Panc1 (cell line): ENCODE measurements at places on chromosomes 6 and 20.

- DNase-seq: no peak
These were observed 63.2 kb upstream of the DUSP22 start for GRCh38 chr6:228881-229651.

- no peak for DNase-seq
These were observed 34.8 kb upstream of the PSMF1 start for GRCh38 chr20:1083431-1084080.

- peak; percentile 48 for DNase-seq
These were observed 121.8 kb downstream of the SASH1 start for GRCh38 chr6:148464319-148465010.

DNA sequence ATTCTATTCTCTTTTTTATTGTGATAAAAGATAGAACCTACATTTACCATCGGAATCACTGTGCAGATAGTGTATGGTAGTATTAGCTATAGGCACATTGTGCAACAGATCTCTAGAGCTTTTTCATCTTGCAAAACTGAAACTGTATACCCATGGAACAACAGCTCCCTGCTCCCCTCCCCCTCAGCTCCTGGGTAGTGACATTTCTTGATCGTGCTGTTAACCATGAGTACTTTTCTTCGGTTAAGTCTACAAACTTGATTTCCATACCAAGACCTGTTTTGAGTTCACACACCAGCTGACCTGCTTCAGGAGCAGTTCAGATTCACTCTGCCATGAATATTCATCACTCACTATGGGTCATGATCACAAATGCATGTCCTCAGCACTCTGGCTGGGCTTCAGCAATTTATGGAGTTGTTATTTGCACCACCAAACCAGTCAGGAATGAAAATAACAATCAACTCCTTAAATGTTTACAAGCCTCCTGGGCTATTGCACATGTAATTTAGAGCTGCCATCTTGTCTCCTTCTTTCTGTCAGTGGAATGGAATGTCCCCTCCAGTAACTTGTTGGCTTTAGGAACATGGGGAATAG lies 32.8 kb downstream of the PRDM1 start:
- DNase-seq: no peak

DNA sequence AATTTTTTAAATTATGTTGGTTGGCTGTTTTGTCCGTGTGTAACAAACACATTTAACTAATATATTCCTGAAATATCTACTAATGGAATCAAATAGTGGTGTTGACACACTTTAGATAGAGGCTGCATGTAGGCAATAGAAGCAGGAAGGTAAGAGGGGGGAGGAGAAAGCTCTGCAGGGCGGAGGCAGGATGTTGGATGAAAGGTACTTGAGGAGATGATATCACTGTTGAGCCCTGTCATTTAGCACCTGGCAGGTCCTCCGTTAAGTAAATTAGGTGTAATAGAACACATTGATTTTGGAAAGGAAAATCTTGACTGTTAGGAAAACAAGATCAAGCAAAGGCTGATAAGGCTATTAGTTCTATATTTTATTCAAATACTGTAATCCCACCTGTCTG lies 618.7 kb downstream of the PKHD1 start:
- DNase-seq: no peak

DNA sequence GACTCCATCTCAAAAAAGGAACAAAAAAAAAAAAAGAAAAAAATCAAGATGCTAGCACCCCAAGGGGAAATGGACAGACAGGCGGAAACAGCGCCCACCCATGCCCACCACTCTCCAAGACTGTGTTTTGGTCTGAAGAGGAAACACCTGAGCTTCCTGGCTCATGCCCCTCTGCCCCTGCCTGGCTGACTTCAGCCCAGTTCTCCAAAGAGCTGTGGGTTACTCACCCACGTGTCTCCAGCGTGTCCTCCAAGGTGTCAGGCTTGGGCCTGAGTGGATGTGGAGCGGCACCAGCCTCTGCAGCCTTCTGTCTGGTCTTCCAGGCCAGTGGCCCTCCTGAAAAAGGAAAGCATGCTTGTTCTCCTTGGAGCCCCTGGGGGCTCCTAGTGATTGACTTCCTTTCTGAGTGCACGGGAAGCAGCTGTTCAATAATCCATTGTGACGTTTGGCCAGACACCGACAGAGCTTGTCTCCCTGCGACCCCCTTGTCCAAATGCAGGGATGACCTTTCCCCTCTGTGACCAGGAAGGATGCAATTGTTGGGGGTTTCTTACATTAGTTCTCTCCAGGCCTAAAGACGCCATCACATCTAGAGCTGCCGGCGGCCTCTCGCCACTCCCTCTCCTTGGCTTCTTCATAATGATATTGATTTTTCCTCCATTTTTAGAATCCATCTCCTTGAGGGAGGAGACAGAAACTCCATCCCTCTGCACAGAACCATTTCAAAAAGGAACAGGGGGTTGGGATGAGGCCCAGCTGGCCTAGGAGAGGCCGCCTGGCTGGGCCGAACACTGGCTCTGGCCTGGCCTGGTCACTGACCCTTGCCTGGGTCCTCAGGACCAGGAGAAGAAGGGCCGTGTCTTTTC lies 58.4 kb downstream of the ADNP start:
- DNase-seq: no peak

DNA sequence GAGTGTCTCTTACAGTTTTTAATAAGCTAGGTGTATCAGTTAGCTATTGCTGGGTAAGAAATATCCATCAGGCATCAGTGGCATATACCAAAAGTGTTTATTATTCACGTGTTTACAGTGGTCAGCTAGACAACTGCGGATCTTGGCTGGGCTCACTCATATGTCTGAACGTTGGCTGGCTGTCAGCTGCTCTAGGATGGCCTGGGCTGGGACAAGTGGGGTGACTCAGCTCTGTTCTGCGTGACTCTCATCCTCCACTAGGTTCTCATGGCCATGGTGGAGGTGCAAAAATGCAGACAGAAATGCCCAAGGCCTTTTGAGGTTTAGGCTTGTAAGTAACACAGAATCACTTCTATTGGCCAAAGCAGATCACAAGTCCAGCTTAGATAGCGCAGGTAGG lies 22.0 kb downstream of the ZNF341 start:
- no peak for DNase-seq

DNA sequence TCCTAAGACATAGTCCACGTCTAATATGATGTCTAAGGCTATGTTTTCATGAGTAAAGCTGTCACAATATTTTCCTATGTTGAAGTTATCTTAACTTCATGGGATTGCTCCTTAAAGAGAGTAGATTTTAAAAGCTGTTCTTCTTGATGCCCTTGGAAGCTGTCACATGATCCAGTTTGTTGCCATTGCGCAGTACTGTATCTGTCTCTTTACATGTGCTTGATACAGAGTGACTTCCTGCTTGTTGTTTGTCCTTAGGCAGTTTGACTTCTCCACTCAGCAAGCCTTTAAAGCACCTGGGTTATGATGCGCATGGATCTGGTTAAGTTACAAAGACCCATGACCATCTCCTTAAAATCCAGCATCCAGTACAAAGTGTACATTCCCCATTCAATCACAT lies 85.4 kb downstream of the CDYL start:
- DNase-seq: no peak

DNA sequence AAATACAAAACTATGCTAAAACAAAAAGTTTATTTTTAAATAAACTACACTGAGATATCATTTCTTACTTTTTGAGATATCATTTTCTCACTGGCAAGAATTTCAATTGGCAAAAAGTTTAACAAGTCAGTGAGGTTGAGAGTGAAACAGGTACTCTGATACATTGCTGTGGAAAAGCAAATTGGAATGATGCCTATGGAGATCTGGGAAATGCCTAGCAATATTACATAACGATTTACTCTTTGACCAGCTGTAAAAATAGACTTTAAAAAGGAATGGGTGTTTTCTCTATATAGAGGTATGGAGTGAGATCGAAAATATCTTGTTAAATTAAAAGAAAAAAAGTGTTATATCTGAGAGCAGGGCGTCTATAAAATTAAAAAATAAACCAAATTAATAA lies 16.9 kb downstream of the CGAS start:
- DNase-seq: no peak

DNA sequence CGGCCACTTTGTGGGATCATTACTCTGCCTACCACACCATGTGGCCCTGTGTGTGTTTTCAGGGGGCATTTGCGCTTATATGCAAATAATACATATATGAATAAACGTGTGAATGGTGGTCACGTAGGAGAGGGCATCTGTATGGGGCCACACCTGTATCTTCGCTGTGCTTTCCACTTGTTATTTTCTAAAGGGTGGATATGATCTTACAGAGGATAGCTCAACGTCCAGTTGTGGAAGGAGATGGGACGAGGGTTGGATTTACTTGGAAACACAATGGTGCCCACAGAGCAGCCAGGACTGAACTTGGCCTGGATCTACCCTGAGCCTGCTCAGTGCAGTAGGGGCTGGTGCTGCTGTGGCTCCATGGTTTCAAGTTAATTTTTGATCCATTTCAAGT lies 93.3 kb downstream of the YTHDF1 start:
- no peak for DNase-seq

DNA sequence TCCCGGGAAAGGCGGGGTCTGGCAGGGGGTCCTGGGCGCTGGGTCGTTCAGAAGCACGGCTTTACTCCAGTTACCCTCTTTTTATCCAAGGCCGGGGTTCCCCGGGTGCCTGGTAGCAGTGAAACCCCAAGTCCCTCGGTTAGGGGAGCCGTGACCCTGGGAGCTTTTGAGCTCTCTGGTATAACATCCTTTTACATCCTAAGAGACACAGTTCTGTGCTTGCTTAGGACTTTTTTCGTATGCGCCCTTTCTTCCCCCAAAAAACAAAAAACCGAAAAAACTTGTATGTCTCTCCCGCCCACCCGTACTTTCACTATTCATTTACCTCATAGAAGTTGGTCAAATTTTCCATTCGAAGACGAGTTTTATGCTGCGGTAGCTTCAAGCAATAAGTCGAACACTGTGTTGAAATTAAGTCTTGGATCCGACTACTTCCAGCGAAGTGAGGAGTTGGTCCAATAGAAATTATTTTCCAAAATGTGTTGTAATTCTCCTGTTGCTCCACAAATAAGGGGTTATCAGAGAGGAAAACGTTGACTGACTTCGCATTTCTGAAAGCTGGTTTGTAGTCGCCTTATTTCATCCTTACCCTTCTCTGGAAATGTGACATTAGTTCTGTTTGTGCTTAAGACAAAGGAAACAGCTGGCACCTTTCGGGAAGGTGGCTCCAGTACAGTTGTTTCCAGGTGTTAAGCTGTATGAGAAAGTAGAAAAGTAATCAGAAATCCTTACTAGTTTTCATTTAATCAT lies 816 bp upstream of the MAN1A1 start:
- DNase-seq: peak; percentile 15

DNA sequence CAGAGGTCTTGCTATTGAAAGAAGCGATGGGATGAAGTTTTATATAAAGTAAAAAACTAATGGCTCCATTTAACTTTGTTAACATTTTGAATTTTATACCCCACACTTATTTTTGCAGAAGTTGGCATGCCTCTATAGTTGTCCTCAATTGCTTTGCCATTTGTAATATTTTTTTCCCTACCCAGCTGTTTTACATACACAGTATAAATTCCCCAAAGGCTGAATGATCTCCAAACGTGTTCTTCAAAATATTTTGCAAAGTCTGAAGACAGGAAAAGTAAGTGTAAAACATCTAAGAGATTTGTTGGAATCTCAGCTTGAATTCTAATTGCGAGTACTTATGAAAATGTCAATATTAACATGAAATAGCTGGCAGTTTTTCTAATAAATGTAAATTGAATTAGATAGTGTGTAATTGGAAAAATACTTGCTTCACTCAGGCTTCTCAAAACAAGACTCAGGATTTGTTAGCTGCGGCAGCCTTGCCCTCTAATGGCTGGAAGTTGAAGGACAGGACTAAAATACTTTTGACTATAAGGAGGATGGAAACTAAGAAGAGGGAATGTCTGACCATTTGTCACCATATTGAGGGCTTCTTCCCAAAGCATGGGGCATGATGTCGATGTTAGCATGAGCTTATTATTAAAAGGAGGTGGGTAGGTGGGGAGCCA lies 226.8 kb downstream of the UST start:
- no peak for DNase-seq

- no peak for DNase-seq
These were observed 837 bp upstream of the MAD2L1BP start for GRCh38 chr6:43634702-43635303.

DNA sequence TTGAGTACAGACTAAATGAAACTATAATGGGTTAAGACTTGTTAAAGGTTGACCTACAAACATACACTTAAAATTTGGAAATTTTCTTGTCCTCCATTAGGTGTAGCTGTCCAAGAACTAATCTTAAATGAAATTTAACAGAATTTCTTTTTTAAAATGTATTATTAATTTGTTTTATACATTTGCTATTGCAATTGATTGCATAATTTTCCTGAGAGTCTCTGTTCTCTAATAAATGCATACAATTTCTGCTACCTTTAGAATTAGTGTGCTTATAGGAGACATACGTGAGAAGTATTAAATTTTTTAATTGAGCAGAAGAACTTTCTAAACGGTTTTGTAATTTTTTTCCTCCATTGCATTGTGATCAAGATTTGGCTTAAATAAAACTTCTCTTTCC lies 1.5 kb downstream of the FAM135A start:
- no peak for DNase-seq

DNA sequence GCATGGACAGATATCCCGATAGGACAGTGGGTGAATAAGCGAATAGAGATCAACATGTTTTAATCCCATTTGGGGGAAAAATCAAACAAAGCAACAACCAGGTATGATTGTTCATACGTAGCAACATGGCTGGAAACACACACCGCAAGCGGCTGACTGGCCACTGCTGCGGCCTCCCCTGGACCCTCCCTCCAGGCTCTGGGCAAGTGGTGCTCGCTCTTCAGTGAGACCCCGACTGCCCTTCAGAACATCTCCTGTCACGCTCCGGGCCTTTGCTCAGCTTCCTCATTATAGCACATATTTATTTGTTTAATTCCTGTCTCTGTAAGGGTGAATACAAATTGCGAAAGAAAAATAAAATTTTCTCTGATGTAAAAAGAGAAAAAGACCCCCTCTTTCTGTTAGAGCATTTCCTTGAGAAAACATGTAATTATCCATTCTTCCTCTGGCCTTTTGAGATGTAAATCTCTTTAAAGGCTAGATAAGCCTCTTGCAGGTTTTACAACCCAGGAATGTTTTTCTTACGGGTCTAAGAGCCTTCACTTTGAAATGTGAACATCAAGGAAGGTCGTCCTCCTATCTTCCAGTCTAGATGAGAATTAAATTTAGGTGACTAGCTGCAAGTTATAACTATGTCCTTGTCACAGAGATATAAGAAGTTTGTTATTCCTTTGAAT lies 11.0 kb upstream of the FAM210B start:
- DNase-seq: no peak

GRCh38 chr6:1620504-1621069 lies 10.9 kb downstream of the FOXC1 start:
- no peak for DNase-seq

- DNase-seq: peak; percentile 36
These were observed 240.1 kb downstream of the KCNQ5 start for GRCh38 chr6:72861935-72862432.

DNA sequence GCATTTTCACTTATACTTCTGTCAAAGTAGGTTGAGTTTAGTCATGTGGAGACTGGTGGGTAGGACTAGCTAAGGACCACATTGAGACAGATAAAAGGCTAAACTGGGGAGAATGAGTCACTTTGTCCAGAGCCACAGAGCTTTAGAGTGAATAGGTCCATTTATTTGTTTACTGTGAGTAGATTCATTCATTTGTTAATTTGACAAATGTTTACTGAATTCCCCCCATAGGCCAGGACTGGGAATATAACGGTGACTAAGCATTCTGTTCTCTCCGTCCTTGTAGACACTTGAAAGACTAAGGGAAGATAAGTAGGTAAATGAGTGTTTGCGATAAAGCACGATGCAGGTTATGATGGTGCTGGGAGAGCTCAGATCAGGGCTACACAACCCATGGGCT lies 699.7 kb upstream of the ID4 start:
- no peak for DNase-seq
